ENCODE measurements at places on chromosomes 1 and 21.
A peak's percentile ranks its signal among the peaks of the same experiment; 100 is the strongest.

DNA sequence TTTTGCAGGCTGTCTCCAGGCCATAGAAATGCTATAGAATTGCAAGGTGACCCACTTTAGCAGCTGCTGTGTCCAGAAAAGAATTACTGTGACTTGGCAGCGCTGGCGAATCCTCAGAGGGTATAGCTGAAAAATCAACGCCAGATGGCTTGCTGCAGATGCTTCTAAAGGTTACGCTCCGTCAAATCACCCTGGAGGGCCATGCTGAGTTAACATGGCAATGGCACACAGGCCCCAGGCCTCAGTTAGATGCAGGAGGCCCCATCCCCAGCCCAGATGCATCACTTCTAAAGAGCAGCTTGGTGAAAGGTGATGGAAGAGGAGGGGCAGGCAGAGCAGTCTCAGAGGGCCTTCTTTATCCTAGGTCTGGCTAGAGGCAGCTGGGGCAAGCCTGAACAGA, 18.0 kb downstream of the KIAA1614 start:
- DNase-seq: no peak

GRCh38 chr1:159892944-159893343, 7.0 kb downstream of the CFAP45 start:
- no peak for DNase-seq

- no peak for DNase-seq
Measured at GRCh38 chr1:156144742-156145141, 8.6 kb upstream of the SEMA4A start.

DNA sequence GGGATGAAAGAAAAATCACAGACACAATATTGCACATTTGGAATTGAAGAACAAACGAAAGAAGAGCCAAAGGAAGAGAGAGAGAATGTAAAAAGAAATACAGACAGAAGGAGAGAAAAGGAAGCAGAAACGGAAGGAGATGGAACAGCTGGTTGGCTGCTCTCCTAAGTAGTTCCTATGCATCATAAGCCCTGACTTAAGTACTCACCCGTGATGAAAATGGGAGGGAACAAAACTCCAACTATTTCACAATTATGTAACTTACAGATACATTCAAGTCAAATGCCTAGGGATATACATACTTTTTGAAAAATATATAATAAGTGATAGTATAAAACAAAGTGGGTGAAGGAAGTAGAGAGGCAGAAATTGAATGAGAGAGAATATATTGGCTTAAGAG, 88.5 kb downstream of the TTLL7 start:
- peak; percentile 17 for DNase-seq

DNA sequence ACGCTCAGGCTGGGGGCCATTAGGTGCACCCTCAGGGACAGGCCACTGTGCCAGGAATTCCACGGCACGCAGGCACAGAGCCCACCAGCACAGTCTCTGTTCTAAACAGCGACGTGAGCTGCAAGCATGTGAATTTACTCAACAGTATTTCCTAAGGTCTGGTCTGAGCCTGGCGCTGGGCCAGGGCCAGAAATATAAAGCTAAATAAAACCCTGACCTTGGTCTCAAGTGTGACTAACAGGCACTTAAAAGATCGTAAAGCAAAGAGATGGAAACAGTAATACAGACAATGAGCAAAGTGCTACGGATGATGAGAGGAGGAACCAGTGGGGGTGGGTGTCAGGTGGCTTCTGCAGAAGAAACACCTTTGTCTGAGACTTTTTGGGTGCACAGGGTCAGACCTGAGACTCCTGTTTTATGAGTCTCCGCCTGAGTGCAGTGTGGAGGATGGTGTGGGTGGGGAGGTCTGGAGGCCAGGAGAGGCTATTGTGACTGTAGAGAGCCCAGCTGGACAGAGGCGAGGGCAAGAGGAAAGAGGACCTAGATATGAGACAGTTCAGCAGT, 53.4 kb upstream of the EDN2 start:
- DNase-seq: peak; percentile 91

- peak; percentile 13 for DNase-seq
Measured at GRCh38 chr1:93061895-93062792, 16.9 kb upstream of the MTF2 start.

DNA sequence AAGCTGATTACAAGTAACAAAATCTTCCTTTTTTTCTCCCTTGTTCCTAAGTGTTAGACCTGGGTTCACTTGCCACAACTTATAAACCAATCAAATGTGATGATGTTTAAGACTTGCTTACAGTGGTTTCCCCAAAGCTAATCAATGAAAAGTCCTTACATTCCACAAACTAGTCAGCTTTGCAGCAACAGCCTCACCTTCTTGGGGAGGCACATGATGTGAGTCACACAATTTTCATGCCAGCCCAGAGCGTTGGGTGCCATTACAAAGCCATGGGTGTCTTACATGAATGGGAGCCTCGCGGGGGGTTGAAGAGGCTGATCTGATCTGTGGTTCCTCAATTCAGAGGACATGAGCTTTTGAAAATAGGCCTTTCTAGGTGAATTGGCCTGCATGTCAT, 91.6 kb upstream of the UBE2U start:
- no peak for DNase-seq

- peak; percentile 98 for DNase-seq
Measured at GRCh38 chr1:119647734-119648619, at the start of gene ZNF697. Gene ZNF697 (minus strand): TSS chr1:119648266. CDS start chr1:119626100, 22,166 bp downstream.

DNA sequence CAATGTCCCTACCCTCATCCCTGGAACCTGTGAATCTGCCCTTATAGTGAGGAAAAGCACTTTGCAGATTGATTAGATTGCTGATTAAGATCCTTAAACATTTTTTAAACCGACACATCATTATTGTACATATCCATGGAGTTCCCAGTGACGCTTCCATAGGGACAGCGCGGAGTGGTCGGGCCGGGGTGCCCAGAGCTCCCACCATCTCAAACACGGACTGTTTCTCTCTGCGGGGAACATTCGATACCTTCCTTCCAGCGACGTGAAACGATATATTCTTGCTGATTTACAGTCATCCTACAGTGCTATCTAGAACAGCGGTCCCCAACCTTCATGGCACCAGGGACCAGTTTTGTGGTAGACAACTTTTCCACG, 4.0 kb downstream of the KRTAP10-12 start:
- no peak for DNase-seq

- DNase-seq: no peak
Measured at GRCh38 chr1:198124673-198125072, 32.1 kb upstream of the NEK7 start.

DNA sequence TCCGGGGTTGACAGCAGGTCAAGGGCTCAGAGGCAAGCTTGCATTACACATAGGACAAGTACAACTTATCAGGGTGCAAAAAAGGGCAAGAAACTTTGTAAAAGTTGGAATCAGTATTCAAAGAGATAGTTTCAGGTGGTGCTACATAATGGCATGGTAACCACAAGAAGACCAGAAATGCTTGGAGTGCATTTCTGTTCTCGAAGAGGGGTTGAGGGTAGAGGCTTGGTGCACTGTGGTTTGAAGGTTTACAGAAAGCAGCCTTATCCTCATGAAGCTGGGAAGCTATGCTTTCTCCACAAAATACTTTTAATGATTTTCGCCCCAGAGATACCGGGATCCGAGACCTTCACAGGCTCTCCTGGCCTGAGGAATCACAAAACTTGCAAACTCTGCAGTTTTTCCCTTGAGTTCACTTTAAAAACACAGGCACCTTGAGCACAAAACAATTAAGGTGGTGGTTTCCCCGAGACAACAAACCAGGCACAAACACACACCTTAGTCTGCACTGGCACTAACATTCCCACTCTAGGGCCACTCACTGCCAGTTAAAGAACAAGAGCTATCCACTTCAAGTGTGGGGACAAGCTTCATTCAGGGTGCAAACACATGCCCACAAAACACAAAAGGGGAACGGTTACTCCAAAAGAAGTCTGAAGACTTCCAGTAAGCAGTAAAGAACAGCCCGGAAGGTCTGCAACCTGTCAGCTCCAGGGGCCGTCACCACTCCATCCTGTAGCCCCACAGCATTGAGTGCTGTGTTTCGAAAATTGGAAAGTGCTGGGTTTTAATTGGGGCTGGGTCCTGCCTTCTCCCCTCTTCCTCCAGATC, 29.8 kb upstream of the NFIA start:
- DNase-seq: no peak

Data from fibroblast of skin of right quadriceps (primary cell).